ENCODE measurements at places on chromosomes 6 and 20.

GRCh38 chr20:61731363-61732181, 334.1 kb downstream of the TAF4 start:
- peak; percentile 55 for DNase-seq

GRCh38 chr6:33290459-33290858, 1.1 kb downstream of the PFDN6 start:
- no peak for DNase-seq

- no peak for DNase-seq
Observed at GRCh38 chr6:34151321-34152041, 5.6 kb upstream of the GRM4 start.

GRCh38 chr20:46304361-46304760, 3.9 kb downstream of the CDH22 start:
- DNase-seq, result no peak

- DNase-seq, result no peak
Observed at GRCh38 chr20:32539817-32540675, 45.1 kb downstream of the NOL4L start.

DNA sequence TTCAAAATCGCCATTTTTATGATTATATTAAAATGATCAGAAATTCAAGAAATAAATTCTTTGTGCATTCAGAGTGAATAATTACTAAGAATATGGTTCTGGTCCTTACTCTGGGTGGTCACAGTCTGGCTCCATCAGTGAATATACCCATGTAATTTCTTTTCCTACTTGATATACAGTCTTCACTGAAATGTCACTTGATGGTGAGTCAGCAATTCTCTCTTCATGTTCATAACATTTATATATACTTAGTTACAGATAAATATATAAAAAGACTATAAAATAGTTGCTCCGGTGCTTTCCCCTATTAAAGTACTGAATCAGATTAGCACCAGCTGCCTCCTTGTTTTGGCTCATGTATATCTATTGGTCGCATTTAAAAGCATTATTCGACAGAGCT, 56.4 kb upstream of the MTRF1L start:
- DNase-seq, result no peak

- DNase-seq, result no peak
Observed at GRCh38 chr20:46701986-46702385, 7.5 kb upstream of the SLC2A10 start.

DNA sequence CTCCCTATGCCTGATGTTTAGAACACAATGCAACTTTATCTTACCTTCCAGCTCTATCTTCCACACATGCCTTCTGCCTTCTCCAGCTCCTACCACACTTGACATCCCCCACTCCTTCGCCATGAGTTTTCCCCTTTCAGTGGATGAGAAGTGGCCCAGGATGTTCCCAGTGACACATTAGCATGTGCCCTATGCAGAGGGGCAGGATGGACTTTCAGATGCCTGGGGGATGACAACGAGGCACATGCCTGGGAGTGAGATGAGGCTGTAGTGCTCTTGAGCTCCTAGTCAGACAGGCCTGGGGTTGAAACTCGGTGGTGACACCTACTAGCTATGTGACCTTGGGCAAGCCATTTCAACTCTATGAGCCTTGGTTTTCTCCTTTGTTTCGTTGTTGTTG, 20.1 kb upstream of the SLC32A1 start:
- no peak for DNase-seq

GRCh38 chr6:37130704-37131103, 39.2 kb upstream of the PIM1 start:
- DNase-seq, result no peak

DNA sequence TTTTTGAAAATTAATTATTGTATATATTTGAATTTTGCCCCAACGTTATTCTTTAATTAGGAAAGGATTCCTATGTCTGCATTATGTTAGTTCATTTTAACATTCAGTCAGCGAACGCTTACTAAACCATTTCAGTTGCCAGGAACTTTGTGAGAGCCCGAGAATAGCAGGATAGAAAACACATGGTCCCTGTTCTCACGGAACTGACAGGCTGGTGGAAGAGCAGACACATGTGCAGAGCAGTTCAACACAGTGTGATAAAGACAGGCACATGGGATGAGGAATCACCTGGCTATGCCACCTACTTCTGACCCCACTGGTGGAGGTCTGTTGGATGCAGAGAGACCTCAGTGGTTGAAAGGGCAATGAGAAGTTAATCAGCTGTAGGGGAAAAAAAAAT, 367.2 kb downstream of the EPM2A start:
- no peak for DNase-seq

DNA sequence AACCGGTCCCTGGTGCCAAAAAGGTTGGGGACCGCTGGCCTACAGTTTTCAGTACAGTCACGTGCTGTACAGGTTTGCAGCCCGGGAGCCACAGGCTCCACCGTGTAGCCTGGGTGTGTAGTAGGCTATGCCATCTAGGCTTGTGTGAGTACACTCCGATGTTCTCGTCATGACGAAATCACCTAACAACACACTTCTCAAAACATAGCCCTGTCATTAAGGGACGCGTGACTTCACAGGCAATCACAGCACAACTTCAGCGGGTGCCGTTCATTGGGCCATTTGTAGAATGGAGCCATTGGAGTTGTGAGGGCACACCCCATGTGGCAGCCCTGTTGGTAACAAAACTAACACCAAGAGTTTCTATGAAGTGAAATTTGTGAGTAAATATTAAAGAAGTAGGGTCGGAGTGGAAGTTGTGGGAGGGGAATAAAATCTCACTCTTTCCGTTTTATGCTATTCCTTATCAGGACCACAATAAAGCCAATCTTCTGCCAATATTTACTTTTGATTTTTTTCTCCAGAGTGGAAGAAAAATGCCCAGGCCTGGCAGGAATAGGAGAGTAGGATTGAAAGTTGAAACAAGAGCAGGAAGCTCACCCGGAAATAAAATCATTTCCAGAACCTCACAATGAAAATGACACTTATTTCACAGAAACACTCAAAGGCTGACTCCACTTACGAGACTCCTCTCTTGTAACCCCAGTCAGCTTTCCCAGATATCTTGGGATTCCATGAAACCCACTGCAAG, 63.7 kb upstream of the PTPN1 start:
- DNase-seq, result no peak

DNA sequence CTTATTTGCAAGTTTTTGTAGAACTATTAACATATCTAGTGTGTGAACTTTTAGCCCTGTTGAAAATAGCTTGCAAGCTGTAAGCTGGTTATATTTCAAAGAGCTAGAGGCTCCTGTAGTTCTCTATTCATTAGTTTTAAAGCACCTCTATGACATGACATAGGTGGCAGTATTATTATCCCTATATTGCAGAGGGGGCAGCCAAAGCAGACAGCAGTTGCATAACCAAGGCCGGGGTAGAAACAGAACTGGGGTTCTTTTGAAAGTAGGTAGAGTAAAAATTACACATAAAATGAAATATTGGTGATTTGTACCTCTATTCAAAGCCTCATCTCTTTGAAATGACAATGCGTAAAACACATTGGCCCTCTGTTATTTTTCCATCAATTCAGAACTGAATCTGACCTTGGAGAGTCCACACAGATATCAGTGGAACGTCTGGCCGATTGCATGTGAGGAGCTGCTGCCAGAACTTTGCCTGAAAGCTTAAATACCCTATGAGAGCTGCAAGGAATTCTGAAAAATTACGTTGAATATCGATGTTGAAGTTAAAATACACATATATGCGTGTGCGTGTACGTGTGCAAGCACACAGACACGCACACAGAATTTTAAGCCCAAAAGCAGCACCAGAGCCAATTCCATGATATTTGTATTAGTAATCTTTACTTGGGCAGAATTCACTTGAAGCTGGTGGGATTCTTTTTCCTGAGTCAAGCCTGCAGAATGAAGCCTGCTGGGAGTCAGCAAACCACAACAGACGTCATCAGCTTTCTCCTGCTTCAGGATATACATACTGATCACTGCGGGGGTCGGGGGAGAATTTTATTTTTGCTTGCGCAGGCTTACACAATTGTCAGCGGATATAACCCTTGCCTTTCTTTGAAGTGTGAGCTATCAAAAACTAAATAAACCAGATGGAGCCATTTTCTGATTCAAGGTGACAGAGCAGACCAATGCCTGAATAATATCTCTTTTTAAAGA, 163.2 kb downstream of the PDE7B start:
- DNase-seq, result peak; percentile 100

All from fibroblast of skin of scalp (primary cell).